NCI-H1694 treated with DMSO at 0.1 percent for 48 hours (cell line): ENCODE measurements at places on chromosomes 3 and 15.

DNA sequence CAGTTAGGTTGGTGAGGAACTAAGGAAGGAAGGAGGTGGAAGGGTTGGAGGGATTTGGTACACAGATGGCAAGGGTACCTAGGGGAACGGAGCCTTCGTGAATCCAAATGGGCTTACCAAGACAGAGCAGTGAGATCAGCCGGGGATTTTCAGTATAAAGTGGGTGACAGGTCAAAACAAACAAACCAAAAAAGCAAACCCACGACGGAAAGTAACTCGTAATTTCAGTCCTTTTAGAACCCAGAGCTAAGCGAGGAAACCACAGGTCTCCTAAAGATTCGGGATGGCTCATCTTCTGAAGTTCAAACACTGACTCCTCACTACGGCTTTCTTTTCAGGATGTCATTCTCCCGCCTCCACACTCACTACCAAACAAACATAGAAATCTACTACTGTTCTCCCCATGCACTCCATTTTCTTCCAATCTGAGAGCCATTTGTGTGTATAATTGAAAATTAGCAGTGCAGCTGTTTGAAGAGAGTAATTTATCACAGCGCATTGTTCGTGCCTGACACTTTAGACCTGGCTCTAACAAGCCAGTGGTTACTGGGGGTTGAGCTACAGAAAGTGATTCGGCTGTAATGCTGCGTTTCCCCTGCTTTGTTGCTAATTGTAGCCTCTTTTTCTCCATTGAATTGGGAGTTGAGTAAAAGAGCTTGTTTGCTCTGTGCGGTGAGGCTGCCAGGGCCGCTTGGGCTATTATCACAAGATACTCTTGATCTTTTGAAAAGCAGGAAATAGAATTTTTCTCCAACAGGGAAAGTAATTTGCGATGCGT, 64.7 kb upstream of the CCDC39 start:
- DNase-seq: no peak

GRCh38 chr3:48835650-48836366, 11.9 kb downstream of the PRKAR2A start:
- no peak for DNase-seq

- DNase-seq: no peak
Observed at GRCh38 chr15:33068511-33068990, 126.0 kb downstream of the FMN1 start.

- no peak for DNase-seq
Observed at GRCh38 chr3:132822266-132822665, 100.1 kb upstream of the NPHP3 start.

DNA sequence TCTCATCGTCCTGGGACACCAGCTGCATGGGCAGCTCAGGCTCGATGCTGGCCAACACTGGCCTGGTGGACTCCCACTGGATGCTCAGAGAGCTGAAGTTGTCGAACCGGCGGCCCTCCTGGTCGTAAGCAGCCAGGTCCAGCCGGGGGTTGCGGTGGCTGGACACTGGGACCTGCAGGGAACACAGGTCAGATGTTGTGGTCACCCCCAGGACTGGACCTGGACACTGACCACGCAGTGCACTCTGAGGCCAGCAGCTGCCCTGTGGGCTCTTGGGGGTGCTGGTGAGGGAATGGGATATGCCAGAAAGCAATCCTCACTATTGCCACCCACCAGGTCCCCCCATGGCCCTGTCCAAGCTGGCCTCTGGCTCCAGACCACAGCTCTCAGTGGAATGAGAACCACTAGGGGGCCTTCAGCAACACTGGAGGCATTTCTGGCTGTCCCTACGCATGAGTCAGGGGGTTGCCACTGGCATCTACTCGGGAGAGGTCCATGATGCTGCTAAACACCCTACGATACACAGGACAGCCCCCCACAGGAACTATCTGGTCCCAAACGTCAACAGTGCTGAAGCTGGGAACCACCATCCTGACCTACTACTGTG, 66.1 kb downstream of the NUP210 start:
- no peak for DNase-seq

GRCh38 chr3:181425074-181425473, 286.7 kb upstream of the SOX2 start:
- DNase-seq: no peak

DNA sequence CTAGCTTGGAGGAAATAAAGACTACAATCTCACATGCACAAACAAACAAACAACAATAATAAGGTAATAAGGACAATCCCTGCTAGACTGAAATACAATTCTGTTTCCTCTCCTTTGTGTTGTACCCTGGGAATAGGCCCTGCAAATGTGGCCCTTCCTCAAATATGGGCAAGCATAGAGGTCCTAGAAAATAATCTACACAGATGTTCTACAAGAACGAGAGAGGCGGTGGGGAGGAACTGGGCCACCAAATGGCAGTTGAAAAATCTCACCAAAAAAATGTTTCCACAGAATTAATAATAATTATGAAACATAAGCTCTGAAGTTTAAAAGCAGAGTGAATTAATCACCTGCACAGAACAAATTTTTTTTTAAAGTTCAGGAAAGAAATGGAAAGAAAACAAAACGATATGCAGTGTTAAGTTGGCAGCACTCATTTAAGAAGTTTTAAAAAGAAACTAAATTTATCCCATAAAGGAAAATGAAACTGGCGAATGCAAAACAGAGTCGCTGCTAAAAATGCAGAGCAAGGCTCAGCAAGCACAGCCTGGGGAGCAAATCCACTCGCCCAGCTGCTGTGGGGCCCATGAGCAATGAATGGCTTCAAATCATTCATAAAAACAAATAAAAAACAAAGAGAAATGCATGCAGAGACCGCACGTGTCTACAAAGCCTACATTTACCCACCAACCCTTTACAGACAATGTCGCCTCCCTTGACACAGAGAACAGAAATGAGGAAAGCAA, 475.4 kb downstream of the OCA2 start:
- no peak for DNase-seq

GRCh38 chr3:140152851-140153639, 218.1 kb downstream of the CLSTN2 start:
- DNase-seq: peak; percentile 24

DNA sequence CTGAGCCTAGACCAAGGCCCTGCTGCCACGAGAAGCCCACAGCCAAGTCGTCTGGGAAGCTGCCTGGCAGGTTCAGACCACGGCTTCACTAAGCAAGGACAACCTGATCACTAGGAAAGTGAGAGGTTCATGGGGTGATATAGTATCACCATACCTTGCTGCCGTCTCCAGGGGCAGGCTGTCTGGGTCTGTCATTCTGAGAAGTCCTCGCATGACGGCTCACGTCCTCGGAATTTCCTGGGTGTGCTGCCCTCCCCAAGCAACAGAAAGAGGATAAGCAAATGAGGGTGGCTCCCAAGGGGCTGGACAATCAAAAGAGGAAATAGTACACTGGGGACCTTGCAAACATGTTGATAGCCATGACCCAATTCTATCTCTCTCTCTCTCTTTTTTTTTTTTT, 207.4 kb upstream of the IGF1R start:
- DNase-seq: no peak

GRCh38 chr15:52506549-52506948, 22.1 kb downstream of the MYO5A start:
- DNase-seq: no peak

- no peak for DNase-seq
Observed at GRCh38 chr3:46168583-46169345, 39.3 kb downstream of the CCR1 start.

- no peak for DNase-seq
Observed at GRCh38 chr15:90097475-90097874, 4.8 kb downstream of the IDH2 start.

GRCh38 chr15:63135281-63135680, 13.6 kb downstream of the LACTB start:
- DNase-seq: no peak

- DNase-seq: no peak
Observed at GRCh38 chr3:70612920-70613319, 300.5 kb upstream of the MDFIC2 start.

GRCh38 chr3:16841904-16842271, 42.9 kb upstream of the PLCL2 start:
- DNase-seq: peak; percentile 51

- no peak for DNase-seq
Observed at GRCh38 chr3:4977853-4978203, 1.4 kb upstream of the BHLHE40 start.

DNA sequence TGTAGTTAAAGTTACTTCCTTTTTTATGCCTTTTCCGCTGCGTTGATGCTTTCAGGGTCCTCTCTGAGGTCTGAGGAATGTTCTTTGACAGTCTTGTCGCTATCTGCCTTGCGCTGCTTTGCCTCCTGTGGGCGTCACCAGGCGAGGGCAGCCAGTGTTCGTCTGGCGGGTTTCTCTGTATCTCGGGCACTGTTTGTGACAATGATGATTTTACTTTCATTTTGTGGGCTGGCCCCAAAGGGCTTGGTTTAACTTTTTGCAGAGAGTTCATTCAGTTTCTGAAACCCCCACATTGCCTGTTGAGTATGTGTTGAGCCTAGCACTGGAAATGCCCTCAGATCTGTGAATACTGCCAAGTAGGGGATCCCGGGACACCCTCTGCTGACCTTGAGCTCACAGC, 24.6 kb upstream of the SACM1L start:
- no peak for DNase-seq

DNA sequence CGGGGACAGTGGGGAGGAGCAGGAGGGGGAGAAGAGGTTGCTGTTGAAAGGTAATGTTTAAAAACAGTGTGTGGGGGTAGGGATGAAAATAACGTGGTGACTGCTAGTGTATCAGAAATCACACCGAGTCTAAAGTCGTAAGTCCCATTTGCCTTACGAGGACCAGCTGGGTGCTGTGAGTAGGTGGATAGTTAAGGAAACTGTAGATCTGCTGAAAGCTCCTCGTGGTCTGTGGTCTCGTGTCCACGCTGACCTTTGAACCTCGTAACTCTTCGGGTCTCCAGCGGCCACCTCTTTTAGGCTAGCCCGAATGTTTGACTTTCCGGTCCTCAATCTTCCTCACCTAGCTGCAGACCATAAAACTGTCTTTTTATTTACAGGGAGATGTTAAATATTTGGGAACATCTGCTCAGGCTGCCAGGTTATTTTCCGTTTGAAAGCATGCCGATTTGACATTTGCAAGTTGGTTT, 29.3 kb upstream of the ST3GAL6 start:
- peak; percentile 59 for DNase-seq

- DNase-seq: no peak
Observed at GRCh38 chr15:85464471-85464870, 84.1 kb downstream of the AKAP13 start.
